Activated CD4-positive, alpha-beta T cell treated with anti-CD3 and anti-CD28 coated beads, Interleukin-2, amount 50 U/mL, for 24 hours (primary cell): ENCODE measurements at places on chromosomes 7 and 10.

DNA sequence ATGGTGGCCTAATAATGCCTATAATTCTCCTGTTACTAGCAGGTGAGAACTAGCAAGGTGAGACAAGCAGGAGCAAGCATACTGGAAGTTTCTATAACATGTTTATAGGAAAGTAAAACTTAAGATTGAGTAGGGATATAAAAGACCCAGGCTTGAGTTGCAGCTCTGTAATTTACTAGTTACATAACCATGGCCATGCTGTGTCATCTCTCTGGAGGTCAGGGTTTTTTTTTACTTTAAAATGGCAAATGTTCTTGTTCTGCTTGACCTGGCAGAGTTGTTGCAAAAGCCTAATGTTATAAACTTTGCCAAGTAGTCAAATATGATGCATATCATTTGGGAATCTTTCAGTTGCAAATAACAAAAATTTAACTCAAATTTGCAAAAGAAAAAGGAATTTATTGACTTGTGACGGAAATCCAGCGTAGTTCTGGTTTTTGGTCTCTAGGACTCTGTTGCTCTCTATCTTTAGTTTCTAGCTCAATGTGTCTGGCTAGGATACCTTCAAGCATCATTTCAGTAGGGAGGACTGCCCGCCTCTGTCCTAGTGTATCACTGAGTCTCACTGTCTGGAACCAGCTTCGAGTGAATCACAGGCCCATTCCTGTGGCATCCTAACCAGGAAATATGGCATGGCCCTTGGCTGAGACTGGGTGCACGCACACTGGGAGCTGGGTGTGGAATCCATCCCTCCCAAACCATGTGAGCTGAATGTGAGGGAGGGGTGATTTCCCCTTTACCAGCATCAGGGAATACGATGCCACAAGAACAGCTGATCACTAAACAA is 67.9 kb downstream of the ADAM22 start:
- no peak for DNase-seq

DNA sequence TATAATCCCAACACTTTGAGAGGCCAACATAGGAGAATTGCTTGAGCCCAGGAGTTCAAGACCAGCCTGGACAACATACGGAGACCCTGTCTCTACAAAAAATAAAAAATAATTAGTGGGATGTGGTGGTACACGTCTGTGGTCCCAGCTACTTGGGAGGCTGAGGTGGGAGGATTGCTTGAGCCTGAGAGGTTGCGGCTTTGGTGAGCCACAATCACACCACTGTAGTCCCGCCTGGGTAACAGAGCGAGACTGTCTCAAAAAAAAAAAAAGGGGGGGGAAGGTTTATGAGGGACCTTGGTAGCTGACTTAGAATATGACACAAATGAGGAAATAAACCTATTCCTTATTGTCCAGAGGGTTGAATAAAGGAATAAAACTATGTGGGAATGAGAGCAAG is 30.8 kb downstream of the SCD start:
- DNase-seq, result no peak

- no peak for DNase-seq
Observed at GRCh38 chr10:88243836-88244730, 339.0 kb downstream of the RNLS start.

DNA sequence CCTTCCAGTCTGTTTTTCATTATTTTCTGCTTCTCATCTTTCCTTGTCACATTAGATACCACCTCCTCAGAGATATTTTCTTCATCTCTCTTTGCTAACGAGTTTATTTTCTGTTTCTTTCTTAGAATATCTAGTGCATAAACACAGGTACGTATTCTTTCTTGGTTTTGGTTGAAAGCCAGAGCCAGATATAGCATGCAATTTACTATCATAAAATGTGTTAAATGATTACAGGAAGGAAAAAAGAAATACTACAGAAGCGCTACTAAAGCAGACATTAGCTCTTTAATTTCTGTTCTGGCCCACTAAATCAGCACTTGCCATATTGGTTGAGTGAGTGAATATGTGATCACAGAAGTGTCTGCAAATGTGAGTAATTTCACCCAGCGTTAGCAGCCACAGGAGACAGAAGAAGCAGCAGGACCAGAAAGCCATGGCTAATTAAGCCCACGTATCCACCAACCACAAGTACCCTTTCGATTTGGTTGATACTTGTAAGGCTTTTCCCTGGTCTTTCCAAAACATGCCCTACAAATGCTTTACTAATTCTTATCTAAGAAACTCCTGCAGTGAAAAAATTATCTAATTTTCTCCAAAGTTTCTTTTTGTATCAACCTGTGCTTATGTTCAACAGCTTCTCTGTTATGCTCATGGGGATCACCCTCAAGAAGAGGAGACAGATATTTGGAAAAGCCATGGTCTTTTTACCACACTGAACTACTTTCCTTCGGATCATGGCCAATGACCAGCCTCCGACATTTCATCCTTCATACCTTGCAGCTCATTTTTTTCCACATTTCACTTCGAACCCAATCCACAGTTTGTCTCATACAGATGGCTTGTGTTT is 23.1 kb upstream of the MACC1 start:
- DNase-seq, result no peak

- DNase-seq, result no peak
Observed at GRCh38 chr7:36037121-36037662, 115.9 kb upstream of the EEPD1 start.

- no peak for DNase-seq
Observed at GRCh38 chr10:69919250-69919649, 117.5 kb downstream of the COL13A1 start.

GRCh38 chr7:84801396-84801795 is 385.5 kb downstream of the SEMA3D start:
- DNase-seq, result no peak
